ENCODE measurements at places on chromosomes 3 and 15.

DNA sequence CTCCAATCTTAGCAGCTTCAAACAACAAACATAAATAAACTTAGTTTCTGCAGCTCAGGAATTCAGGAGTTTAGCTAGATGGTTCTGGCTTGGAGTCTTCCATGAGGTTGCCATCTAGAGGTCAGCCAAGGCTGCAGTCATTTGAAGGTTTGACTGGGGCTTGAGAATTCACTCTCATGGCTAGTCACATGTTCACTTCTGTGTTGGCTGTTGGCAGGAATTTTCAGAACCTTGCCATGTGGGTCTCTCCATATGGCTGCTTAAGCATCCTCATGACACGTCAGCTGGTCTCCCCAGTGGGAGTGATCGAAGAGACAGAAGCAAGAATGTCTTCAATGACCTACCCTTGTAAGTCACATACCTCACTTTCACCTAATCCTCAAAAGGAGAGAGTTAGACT lies 269.2 kb upstream of the CNTN3 start:
- no peak for DNase-seq

DNA sequence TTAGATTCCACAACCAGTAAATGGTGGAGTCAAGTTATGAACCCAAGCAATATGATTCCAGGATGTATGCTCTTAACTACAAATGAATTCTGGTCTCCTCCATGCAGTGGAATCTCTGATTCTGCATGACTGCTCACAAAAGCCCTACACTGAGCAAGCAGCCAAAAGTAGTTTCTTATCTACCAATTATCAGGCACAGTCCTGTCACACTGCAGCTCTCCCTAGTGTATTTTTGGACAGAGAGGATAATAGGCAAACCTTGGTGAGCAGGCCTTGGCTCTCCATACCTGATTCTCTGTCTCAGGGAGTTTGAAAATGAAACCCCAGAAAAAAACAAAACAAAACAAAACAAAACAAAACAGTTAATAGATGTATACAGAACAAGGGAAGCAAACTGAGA lies 3.5 kb upstream of the SSR3 start:
- DNase-seq, result no peak

GRCh38 chr3:78765671-78766485 lies 1001.9 kb downstream of the ROBO1 start:
- no peak for DNase-seq

DNA sequence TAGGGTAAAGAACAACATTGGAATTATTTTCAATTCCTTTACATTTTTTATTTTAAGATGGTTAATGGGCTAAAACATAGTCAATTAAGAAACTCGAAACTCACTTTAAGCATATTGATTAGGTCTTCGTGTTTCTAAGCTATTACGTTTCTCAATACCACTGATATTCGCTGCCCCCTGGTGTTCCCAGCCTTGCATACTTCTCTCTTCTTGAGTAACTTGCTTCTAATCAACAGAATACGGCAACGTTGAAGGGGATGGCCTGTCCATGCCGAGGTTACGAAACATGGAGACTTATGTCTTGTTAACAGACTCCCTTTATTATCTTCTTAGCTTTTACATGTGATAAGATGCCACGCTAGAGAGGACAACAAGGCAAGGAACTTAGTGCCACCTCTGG lies 43.6 kb downstream of the ROBO1 start:
- no peak for DNase-seq

DNA sequence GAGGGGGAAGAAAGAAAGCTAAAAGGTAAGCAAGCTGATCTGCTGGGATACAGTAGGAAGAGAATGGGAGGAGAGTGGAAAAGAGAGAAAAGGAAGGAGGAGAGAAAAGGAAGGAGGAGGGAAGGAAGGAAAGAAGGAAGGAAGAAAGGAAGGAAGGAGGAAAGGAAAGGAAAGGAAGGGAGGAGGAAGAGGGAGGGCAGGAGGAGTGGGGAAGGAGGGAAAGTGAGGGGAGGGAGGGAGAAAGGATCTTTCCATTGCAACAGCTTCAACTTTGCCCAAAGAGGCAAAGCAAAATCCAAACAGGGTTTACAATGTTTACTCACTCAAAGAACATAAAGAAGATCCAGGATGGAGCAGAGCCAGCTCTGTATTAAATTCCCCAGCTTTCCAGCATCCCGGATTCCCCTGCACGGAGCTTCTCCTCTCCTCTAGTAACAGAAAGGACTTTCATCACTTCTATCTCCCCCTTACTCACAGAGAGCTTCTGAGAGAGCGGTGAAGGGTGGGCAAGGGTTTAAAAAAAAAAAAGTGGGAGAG lies 494.2 kb upstream of the PROK2 start:
- no peak for DNase-seq

GRCh38 chr3:137105277-137105977 lies 147.6 kb downstream of the IL20RB start:
- no peak for DNase-seq

DNA sequence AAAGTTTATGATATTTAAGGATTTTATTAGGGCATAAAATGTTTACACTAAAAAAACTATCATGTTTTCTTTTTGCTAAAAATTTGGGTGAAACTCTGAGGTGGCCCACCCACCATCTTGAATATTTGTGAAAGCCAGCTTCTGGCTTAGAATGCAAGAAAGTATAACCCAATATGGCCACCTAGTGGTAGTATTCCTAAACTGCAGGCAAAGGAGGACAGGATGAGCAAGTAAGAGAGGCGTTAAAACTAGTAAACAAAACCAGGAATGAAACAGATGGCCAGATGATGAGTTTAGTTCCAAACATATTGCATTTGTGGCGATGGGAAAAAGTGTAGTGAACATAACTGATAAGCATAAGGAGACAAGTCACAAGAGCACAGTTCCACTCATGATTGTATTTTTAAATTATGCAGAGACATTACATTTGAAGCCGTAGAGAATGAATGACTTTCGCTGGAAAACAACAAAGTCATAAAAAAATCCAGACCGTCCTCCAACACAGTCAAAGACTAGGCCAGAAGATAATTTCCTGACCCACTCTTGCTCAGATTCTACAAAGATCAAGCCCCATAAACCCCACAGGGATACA lies 103.3 kb upstream of the PRTG start:
- no peak for DNase-seq

DNA sequence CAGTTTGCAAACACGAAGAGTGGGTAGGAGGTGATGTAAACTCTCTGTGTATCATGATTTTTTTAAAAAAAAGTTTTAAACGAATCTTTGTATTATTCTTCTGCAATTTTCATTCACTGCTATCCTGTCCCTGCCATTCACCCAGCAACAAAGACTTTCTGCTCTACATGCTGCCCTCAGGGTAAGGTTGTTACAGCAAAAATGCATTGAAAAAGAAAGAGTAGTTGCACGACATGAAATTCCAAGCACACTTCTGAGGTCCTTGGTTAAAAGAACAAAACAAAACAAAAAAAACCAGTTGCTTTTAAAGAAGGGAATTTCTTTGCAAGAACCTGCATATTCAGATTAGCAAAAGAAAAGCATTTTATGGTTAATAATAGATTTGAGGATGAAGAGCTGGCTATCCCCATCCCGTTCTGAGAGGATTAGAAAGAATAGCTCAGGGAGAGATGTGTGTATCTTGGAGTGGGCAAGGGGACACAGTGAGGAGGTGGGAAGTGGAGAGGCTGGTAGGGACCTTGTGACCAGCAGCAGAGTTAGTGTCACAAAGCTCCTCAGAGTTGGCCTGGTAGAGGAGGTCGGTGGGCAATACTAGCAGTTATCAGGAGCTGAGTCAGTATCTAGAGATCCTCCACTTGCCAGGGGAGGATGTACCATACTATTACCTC lies 290.8 kb downstream of the NEK10 start:
- DNase-seq, result no peak

DNA sequence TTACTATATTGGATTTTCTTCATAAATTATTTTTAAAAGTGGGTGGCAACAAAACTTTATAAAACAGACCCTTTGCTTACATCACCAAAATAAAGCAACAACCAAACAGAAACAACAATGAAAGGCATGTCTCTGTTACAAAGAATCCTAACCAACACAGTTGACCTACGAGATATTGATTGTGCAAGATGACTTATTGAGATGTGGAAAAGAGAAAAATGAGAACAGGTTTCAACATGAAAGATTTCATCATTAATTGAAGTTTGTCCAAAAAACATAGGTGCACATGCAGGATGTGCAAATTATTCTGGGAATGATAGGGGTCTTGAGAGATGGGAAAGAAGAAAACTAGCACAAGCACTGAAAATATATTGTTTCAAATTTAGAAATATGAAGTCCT lies 9.0 kb downstream of the GMNC start:
- DNase-seq, result no peak

DNA sequence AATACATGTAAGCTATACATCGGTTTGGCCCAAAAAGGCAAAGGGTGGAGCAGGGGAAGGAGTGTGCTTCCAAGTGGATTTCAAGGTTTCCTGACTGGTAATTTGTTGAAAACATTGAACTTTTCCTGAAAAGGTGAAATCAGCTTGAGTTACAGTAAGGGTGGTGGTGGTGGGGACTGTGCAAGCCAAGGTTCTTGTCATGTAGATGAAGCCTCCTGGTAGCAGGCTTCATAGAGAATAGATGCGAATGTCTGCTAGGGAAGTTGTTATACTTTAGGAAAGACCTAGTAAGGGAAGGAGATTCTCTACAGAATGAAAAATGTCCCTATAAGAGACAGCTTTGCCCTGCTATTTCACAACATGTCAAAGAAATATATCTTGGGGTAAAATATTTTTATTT lies 528.2 kb upstream of the CBLB start:
- no peak for DNase-seq

DNA sequence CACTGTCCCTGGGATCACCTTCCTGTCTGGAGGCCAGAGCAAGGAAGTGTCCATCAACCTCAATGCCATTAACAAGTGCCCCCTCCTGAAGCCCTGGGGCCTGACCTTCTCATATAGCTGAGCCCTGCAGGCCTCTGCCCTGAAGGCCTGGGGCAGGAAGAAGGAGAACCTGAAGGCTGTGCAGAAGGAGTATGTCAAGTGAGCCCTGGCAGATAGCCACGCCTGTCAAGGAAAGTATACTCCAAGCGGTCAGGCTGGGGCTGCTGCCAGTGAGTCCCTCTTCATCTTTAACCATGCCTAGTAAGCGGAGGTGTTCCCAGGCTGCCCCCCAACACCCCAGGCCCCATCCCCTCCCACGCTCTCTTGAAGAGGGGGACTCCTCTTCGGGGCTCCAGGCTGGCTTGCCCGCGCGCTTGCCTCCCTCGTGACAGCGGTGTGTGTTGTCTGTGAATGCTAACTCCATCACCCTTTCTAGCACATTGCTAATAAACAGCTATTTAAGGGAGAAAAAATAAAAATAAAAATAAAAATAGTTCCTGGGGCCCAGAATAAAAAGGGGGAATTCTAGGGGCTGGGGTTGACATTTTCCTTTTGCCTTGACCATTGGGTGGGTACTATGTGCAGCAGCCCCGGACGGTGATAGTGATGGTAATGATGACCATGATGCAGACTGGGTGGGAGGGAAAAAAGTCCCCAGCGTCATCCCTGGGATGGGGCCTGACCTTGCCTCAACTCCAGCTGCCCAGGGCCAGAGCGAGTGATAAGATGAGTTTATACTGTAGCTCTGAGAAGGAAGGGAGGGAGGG lies 3.3 kb upstream of the ALAS1 start:
- DNase-seq, result no peak

DNA sequence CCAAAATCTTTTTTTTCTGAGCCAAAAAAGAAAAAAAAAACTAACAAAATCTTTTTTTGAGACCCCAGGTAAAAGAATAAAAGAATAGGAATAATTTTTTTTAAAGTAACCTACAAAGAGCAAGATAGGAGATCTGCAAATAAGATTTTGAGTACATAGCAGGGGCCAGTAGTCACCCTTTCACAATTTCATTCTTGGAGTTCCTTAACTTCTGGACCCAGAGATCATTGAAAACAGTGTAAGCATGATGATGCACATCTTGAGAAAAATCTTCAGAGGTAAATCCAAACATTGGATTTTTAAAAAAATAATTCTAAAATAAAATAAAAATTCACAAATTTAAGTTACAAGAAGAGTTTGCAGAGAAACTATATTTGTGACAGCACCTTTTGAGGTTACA lies 18.8 kb downstream of the TFRC start:
- DNase-seq, result no peak

DNA sequence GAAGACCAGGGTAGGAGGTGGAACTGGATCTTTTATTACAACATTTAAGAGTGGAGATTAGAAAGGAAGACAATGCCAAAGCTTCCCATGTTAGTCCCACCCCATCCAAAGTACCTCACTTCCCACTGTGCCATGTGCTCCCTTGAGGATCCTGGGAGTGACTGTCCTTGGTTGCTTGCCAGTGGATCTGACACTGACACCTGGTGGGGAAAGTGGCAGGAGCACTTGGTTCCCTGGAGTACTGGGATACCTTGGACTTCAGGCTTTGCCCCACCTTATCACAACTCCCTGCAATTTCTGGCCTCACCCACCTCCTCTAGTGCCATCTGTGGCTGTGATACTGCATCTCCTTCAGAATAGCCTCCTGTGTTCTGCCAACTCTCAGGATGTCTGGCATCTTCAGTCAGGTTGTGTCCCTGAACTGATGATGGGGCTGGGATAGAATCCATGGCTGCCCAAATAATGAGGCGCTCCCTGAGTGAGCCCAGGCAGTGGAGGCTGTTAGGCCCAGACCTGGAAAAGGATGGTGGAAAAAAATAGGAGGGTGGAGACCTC lies 1.3 kb downstream of the ELL3 start:
- DNase-seq, result no peak

- DNase-seq, result no peak
Measured at GRCh38 chr3:78096488-78097255, 1056.8 kb downstream of the ROBO2 start.

- DNase-seq, result no peak
Measured at GRCh38 chr3:4409971-4410573, 57.0 kb downstream of the SUMF1 start.

- no peak for DNase-seq
Measured at GRCh38 chr15:41465822-41466421, 27.8 kb upstream of the ITPKA start.

All from left hindlimb (tissue), 1 donor.